ENCODE measurements at places on chromosomes 4 and X. TPM values are rescaled to one million over a fixed set of nuclear protein-coding genes. Genes with fewer than 3 reads are reported as not detected.
A peak's percentile ranks its signal among the peaks of the same experiment; 100 is the strongest.

DNA sequence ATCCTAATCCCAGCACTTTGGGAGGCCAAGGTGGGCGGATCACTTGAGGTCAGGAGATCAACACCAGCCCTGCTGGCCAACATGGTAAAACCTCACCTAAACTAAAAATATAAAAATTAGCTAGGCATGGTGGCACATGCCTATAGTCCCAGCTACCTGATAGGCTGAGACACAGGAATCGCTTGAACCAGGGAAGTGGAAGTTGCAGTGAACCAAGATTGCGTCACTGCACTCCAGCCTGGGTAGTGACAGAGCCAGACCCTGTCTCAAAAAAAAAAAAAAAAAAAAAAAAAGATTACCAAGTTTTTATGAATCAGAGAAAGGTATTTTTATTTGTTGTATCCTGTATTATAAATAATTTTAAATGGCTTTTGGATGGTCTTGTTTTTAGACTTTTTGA is 15.1 kb downstream of the TRAPPC11 start:
- DNase-seq = no peak
- H3K4me1 ChIP-seq = no peaks in the 10 kb centered on the region
- no peaks in the 10 kb centered on the region for H3K36me3 ChIP-seq
- H3K27ac ChIP-seq = no peak overlapping the region
- no peak overlapping the region for H3K4me3 ChIP-seq

- H3K27ac ChIP-seq = peak overlapping the region; percentile 32
- H3K27me3 ChIP-seq = no peaks in the 10 kb centered on the region
- peak overlapping the region; percentile 19 for H3K4me3 ChIP-seq
- H3K36me3 ChIP-seq = no peaks in the 10 kb centered on the region
- peak; percentile 11 for DNase-seq
- no peaks in the 10 kb centered on the region for H3K4me1 ChIP-seq
Measured at GRCh38 chr4:180827232-180828009, 1415.8 kb upstream of the TENM3 start.

DNA sequence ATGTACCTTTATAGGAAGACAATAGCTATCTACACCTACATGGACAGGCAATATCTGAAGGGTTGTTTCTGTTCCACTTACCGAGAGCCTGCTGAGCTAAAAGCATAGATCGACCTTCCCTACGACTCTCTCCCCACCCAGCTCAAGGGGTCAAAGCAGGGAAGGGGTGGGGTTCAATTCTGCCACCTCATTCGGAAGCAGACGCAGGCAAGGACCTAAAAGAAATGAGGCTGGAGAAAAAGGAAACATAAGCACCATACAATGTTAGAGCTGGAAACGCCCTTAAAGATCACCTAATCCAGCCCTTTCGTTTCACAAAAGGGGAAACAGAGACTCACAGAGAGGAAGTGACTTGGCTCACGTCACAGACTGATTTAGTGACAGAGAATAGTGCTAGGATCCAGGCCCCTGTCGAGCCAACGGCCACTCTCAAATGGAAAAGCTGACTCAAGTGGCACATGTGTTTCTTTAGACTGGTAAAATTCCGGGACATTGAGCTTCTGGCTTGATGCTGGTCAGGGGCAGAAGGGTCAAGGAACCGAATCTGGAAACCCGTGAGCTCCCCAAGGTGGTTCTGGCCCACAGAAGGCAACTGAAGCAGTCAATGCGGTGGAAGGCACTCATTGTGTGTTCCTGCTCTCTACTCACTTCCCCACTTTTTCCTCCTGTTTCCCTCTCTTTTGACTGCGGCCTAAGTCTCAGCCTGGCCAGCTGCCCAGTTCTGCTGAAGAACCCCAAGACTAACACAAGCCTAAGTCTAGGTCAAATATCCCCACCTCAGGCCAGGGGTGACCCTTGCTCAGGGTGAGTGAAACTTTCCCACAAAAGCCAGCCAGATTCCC is 7.5 kb downstream of the SEPTIN6 start:
- no peaks in the 10 kb centered on the region for H3K27me3 ChIP-seq
- H3K4me1 ChIP-seq = no peaks in the 10 kb centered on the region
- H3K27ac ChIP-seq = no peak overlapping the region
- DNase-seq = no peak
- no peak overlapping the region for H3K4me3 ChIP-seq
- H3K36me3 ChIP-seq = no peaks in the 10 kb centered on the region

The SCOC gene
- 47.8 TPM for polyA plus RNA-seq

GRCh38 chr4:4693258-4693657 is 151.4 kb upstream of the STX18 start:
- no peak for DNase-seq
- no peak overlapping the region for H3K4me3 ChIP-seq
- H3K27me3 ChIP-seq = no peaks in the 10 kb centered on the region

The PHKA1 gene
- polyA plus RNA-seq = 4.6 TPM

GRCh38 chrX:131816551-131817136 is 206.5 kb upstream of the STK26 start:
- no peaks in the 10 kb centered on the region for H3K4me1 ChIP-seq
- H3K36me3 ChIP-seq = no peaks in the 10 kb centered on the region
- H3K27ac ChIP-seq = peak overlapping the region; percentile 47
- H3K4me3 ChIP-seq = peak overlapping the region; percentile 19
- peak; percentile 74 for DNase-seq
- no peaks in the 10 kb centered on the region for H3K27me3 ChIP-seq

- no peak for DNase-seq
- H3K4me1 ChIP-seq = no peaks in the 10 kb centered on the region
- no peaks in the 10 kb centered on the region for H3K36me3 ChIP-seq
Measured at GRCh38 chr4:88618782-88619485, 26.7 kb downstream of the HERC3 start.

GRCh38 chr4:28386776-28387175 is 1526.1 kb downstream of the STIM2 start:
- H3K27me3 ChIP-seq = no peaks in the 10 kb centered on the region
- no peaks in the 10 kb centered on the region for H3K36me3 ChIP-seq
- H3K4me3 ChIP-seq = no peak overlapping the region
- no peaks in the 10 kb centered on the region for H3K4me1 ChIP-seq
- no peak overlapping the region for H3K27ac ChIP-seq
- DNase-seq = no peak

GRCh38 chrX:115898382-115899001 is 272.1 kb upstream of the AGTR2 start:
- peak; percentile 87 for DNase-seq
- H3K36me3 ChIP-seq = no peaks in the 10 kb centered on the region
- no peaks in the 10 kb centered on the region for H3K27me3 ChIP-seq
- no peak overlapping the region for H3K4me3 ChIP-seq
- H3K27ac ChIP-seq = no peak overlapping the region

DNA sequence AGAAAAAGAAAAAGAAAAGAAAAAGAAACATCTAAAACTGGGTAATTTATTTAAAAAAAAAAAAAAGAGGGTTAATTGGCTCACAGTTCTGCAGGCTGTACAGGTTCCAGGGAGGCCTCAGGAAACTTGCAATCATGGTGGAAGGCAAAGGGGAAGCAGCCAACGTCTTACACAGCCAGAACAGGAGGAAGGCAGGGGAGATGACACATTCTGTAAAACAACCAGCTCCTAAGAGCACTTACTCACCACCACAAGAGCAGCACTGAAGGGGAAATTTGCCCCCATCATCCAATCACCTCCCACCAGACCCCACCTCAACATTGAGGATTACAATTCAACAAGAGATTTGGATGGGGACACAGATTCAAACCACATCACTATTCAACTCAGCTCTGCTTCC is 36.8 kb upstream of the TMEM184C start:
- DNase-seq = no peak
- H3K36me3 ChIP-seq = no peaks in the 10 kb centered on the region
- no peak overlapping the region for H3K27ac ChIP-seq
- no peak overlapping the region for H3K4me3 ChIP-seq

GRCh38 chr4:123562994-123563750 is 166.6 kb downstream of the SPRY1 start:
- DNase-seq = no peak
- peaks cover 10% of the 10 kb centered on the region for H3K4me1 ChIP-seq
- H3K27ac ChIP-seq = no peak overlapping the region
- H3K36me3 ChIP-seq = no peaks in the 10 kb centered on the region
- no peak overlapping the region for H3K4me3 ChIP-seq
- no peaks in the 10 kb centered on the region for H3K27me3 ChIP-seq

GRCh38 chr4:145719752-145720624 is 40.0 kb downstream of the C4orf51 start:
- H3K27ac ChIP-seq = no peak overlapping the region
- H3K27me3 ChIP-seq = no peaks in the 10 kb centered on the region
- DNase-seq = no peak
- H3K4me3 ChIP-seq = no peak overlapping the region
- no peaks in the 10 kb centered on the region for H3K4me1 ChIP-seq

DNA sequence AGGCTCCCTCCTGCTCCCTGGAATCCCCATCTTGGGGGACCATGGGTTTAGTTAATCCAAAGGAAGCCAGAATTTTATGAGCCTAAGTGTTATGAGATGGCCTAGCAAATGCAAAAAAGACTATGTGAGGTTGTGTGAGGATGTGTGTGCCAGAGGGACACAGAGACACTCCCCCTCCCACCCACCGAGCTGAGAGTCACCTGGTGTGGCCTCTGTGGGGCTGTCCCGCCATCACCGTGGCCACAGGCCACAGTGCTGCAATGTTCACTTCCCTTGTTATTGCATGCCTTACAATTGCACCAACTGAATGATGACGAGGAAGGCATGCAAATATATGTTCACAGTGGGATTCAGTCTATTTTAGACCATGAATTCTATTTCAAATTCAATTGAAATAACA is 601 bp upstream of the FGFBP2 start:
- H3K4me3 ChIP-seq = no peak overlapping the region
- H3K27me3 ChIP-seq = no peaks in the 10 kb centered on the region
- no peak overlapping the region for H3K27ac ChIP-seq
- H3K36me3 ChIP-seq = no peaks in the 10 kb centered on the region

DNA sequence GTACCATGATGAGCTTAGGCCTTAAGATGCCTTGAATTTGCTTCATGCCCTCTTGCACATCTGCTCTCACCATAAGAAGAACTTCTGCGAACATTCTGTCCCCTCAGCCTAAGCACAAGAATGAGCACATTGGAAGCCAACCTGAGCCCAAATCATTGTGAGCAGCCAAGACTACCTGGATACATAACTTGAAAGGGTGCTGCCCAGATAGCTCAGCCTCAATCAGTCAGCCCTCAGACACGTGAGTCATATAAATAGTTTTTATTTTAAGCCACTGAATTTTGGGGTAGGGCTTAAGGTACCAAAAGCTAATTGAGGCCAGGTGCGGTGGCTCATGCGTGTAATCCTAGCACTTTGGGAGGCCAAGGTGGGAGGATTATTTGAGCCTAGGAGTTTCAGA is 27.5 kb upstream of the BBS12 start:
- H3K36me3 ChIP-seq = no peaks in the 10 kb centered on the region
- no peak for DNase-seq
- H3K4me3 ChIP-seq = no peak overlapping the region
- H3K27ac ChIP-seq = no peak overlapping the region
